Bronchial epithelial cell (primary cell): ENCODE measurements at places on chromosomes 13 and 19. TPM values are rescaled to one million over a fixed set of nuclear protein-coding genes. Genes with fewer than 3 reads are reported as not detected.
A peak's percentile ranks its signal among the peaks of the same experiment; 100 is the strongest.

Gene MYCBP2
- total RNA-seq: 37.4 and 50.2 TPM in 2 replicates

DNA sequence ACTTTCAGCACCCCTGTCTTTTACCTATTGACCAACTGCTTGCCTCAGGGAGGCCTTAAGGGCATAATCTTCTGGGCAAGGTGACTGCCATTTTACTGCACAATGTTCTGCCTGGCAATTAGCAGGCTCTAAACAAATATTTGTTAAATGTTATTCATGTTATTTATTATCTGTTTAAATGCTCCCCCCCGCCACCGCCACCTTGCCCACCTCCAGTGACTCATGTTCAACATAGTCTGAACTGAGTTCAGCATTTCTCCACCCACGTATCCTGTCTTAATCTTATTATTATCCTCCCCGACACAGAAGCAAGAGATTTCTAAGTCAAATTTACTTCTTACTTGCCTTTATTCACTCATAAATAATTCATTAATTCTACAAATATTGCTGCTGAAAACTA is 144.8 kb downstream of the LIG4 start:
- DNase-seq: no peak

DNA sequence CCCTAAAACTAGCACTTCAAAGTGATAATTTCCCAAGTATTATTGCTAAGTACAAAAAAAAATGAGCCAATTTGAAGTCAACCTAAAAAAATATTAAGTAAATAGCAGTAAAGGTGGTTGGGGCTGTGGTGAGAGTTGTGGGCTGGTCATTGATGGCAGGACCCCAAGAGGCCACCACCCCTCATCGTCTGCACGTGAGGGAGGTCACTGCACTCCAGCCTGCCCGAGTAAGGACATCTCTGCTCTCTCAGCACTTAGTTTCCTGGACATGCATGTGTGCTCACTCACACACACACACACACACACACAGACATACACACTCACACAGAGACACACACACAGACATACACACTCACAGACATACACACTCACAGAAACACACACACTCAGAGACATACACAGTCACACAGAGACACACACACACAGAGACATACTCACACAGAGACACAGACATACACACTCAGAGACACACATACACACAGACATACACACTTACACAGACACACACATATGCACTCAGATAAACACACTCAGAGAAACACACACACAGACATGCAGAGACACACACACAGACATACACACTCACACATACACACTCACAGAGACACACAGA is 127.2 kb upstream of the SOX1 start:
- DNase-seq: no peak

DNA sequence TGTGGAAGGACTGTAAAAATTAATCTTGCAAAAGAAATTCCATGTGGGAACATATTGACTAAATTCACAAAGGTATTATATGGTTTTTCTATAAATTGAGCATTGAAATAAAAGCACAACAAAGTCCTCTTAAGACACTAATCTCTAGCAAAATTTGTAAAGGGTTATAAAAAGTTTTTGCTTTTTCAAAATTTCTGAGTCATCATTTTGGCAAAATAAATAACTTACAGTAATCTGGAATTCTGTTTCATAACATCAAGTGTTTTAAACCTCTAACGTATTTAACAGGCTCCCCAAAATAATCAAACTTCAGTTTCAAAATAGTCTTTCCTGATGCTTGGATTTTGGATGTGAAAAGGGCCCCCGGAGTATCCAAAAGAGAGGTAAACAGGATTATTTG is 26.0 kb downstream of the MED4 start:
- no peak for DNase-seq

- DNase-seq: peak; percentile 61
Observed at GRCh38 chr19:1592024-1592754, 476 bp downstream of the MBD3 start.

DNA sequence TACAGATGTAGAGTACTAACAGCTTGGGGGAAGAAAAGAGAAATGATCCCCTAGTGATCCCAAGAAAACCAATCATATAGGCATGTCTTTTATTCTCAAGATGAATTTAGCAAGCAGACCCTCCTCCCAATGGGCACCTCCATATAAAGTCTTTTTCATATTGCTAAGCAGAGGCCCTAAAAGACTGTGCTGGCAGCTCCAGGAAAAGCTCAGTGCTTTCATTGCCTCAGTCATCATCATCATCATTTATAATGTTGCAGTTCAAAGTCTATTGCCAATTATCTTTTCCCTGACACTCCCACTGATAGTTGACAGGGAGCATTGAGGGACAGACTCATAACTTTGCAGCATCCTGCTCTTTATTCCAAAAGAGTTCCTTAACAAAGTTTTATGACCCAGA is 13.0 kb downstream of the GPR183 start:
- no peak for DNase-seq

GRCh38 chr19:13417054-13417453 is 89.2 kb downstream of the CACNA1A start:
- DNase-seq: no peak
